ENCODE measurements at places on chromosomes 3 and 15. TPM values are rescaled to one million over a fixed set of nuclear protein-coding genes. Genes with fewer than 3 reads are reported as not detected.

- peak; percentile 50 for DNase-seq
Observed at GRCh38 chr3:115800489-115801075, 177.3 kb downstream of the GAP43 start.

GRCh38 chr3:15782429-15782828 is 15.3 kb downstream of the ANKRD28 start:
- no peak for DNase-seq

Gene GNAI2
- total RNA-seq, result 572 TPM

Gene SLC7A14
- total RNA-seq, result 0.43 TPM

Gene PLSCR1
- 12.8 TPM for total RNA-seq

All from HFFc6 (cell line).